ENCODE measurements at places on chromosomes 7 and 10.

GRCh38 chr10:2658780-2659179, 408.6 kb upstream of the PFKP start:
- no peak overlapping the region for H3K4me3 ChIP-seq
- peaks cover 17% of the 10 kb centered on the region for H3K27me3 ChIP-seq
- H3K4me1 ChIP-seq: no peaks in the 10 kb centered on the region
- H3K27ac ChIP-seq: no peak overlapping the region

DNA sequence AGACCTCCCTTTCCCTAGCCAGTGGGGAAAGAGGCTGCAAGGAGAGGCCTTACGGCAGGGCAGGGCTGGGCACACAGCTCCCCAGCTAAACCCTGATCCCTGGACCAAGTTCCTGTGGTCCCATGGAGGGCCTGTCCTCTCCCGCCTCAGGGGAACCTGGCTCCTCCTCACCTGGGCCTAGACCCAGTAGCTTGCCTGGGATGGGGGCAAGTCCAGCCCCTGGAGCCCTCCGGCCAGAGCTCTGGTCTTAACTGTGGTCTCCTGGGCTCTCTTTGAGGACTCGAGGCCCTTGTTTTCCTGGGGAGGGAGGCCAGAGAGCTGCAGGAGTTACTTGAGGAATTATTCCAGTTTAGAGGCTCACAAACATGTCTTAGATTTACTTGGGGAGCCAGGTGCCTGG, 1.5 kb downstream of the ZP3 start:
- H3K27ac ChIP-seq: no peak overlapping the region
- no peak for DNase-seq
- no peaks in the 10 kb centered on the region for H3K27me3 ChIP-seq
- no peaks in the 10 kb centered on the region for H3K36me3 ChIP-seq

GRCh38 chr10:78817361-78817760, 251.4 kb upstream of the ZMIZ1 start:
- H3K4me1 ChIP-seq: peaks cover 26% of the 10 kb centered on the region
- DNase-seq: no peak
- H3K4me3 ChIP-seq: no peak overlapping the region
- H3K36me3 ChIP-seq: no peaks in the 10 kb centered on the region
- H3K27me3 ChIP-seq: no peaks in the 10 kb centered on the region
- peak overlapping the region; percentile 72 for H3K27ac ChIP-seq

DNA sequence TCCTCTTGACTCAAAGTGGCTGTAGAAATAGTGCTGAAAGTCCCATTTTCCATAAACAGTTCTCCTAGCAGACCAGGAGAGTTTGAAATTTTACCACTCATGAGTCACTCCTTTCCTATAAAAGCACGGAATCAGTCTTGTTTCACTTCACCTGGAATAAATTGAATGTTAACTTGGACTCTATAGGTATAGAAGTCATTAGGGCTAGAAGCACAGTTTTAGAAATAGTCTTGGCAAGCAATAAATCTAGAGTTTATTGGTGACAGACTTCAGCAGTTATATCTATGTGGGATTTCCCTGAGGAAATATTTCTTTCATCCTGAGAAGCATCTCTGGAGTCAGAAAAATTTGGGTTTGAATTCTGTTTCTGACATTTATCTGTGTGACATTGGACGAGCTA, 212.4 kb downstream of the RNLS start:
- H3K4me1 ChIP-seq: peaks cover 38% of the 10 kb centered on the region
- H3K27me3 ChIP-seq: peaks cover 2% of the 10 kb centered on the region
- DNase-seq: no peak
- H3K27ac ChIP-seq: no peak overlapping the region

DNA sequence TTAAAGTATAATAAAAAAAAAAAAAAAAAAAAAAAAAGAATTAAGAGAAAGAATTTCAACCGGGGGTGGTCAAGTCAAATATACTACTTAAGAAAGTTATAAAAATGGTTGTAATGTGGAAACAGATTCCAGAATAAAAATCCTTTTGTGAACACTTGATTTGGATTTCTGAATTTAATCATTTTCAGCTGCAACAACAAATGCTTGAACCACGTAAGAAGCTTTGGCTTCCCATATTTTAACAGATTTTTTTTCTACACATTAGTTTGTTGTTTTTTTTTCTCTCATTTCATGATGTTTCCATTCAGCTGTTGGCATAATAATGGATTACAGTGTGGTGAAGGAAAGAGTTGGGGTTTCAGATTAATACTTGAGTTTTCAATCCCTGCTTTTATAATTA, 137.3 kb upstream of the AGR3 start:
- no peaks in the 10 kb centered on the region for H3K36me3 ChIP-seq
- no peak for DNase-seq
- H3K4me3 ChIP-seq: no peak overlapping the region
- H3K27ac ChIP-seq: no peak overlapping the region

DNA sequence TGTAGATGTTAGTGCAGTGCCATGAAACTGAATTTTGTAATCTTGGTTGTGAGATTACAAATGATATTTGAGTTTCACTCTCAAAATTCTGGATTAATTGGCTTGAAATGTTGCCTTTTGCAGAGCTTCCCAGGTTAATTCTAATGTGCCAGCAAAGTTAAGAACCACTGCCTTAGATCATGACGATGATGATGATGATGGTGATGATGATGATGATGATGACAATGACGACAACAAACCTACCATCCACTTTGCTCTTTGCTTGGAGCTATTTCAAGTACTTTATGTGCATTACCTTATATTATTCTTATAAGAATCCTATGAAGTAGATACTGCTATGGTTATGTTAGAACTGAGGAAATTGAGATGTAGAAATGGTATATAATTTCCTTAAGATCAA, 261.6 kb downstream of the CNTNAP2 start:
- peaks cover 6% of the 10 kb centered on the region for H3K27me3 ChIP-seq
- H3K4me3 ChIP-seq: no peak overlapping the region
- H3K27ac ChIP-seq: no peak overlapping the region
- no peaks in the 10 kb centered on the region for H3K36me3 ChIP-seq

- no peak overlapping the region for H3K4me3 ChIP-seq
- peaks cover 4% of the 10 kb centered on the region for H3K36me3 ChIP-seq
Observed at GRCh38 chr7:158311791-158312190, 275.8 kb downstream of the PTPRN2 start.

DNA sequence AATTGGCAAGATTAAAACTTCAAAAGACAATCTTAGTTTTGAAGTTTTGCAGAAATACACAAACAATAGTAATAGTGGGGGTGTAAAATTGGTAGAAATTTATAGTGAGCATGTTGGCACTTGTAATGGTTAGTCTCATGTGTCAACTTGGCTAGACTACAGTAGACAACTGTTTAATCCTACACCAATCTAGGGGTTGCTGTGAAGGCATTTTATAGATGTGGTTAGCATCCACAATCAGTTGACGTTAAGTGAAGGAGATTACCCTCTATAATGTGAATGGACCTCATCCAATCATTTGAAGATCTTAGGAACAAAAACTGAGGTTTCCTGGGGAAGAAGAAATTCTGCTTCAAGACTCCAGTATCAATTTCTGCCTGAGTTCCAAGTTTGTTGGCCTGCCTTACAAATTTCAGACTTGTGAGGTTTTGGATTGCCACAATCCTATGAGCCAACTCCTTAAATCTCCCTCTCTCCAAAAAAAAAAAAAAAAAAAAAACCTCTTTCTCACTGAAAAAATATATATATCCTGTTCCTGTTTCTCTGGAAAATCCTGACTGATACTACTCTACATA, 531.6 kb upstream of the IGFBP3 start:
- peaks cover 3% of the 10 kb centered on the region for H3K4me1 ChIP-seq
- peaks cover 3% of the 10 kb centered on the region for H3K36me3 ChIP-seq
- no peak overlapping the region for H3K4me3 ChIP-seq

DNA sequence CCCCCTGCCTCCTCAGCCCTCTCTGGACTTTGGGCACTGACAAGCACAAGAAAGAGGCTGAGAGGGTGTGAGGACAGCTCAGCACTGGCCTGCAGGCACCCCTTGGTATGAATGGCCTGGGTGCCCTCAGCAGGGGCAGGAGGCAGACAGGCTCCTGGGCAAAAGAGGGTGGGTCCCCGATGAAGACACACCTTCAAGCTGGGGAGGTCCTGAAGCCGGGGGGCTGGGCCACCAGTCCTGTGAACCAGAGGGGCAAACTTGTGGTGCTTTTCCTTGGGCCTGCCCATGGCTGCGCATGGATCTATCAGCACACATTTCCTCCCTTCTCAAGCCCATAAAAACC, 22.8 kb downstream of the FAM241B start:
- H3K27ac ChIP-seq: no peak overlapping the region
- H3K27me3 ChIP-seq: peaks cover 1% of the 10 kb centered on the region
- no peak for DNase-seq
- peaks cover 20% of the 10 kb centered on the region for H3K4me1 ChIP-seq
- H3K36me3 ChIP-seq: no peaks in the 10 kb centered on the region

- H3K27ac ChIP-seq: no peak overlapping the region
- no peak for DNase-seq
- no peaks in the 10 kb centered on the region for H3K36me3 ChIP-seq
- H3K4me3 ChIP-seq: no peak overlapping the region
Observed at GRCh38 chr10:79933961-79934360, 14.9 kb downstream of the SFTPD start.

GRCh38 chr7:3862774-3863173, 561.7 kb downstream of the SDK1 start:
- peak overlapping the region; percentile 76 for H3K27ac ChIP-seq
- H3K27me3 ChIP-seq: no peaks in the 10 kb centered on the region
- H3K36me3 ChIP-seq: peaks cover 1% of the 10 kb centered on the region
- peaks cover 22% of the 10 kb centered on the region for H3K4me1 ChIP-seq
- no peak for DNase-seq
